ENCODE measurements at places on chromosomes 4 and X.

- no peak for DNase-seq
Observed at GRCh38 chr4:89788206-89789072, 48.5 kb downstream of the SNCA start.

DNA sequence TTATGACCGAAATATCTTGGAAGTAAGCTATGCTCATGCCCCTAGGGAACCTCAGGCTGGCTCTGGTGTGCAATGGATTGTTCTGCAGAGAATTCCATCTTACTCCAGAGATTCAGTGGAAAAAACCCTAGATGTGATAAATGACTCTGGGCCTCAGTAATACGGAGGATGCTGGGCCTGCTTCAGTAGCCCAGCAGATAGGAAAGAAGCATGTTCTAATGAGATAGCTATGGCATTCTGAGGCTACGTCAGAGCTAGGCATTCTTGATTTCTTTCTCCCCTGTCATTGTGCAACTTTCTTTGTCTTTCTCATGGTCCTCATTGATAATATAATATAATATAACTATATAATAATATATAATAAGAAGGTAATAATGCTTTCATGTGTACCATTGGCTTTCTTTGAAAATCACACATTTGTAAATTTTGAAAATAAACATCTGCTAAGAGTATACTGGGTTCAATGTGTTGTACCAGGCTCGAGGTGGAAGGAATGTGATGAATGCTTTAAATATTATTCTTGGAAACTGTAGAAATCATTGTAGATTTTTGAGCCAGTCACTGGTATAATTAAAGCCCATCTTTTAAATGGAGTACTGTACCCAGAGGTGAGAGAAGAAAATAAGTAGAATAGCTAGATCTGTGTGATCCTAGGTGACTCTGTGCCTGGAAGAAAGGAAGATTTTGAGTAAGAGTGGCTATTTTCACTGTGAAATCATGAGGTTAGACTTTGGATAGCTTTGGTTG, 152.0 kb downstream of the IL15 start:
- DNase-seq, result no peak

DNA sequence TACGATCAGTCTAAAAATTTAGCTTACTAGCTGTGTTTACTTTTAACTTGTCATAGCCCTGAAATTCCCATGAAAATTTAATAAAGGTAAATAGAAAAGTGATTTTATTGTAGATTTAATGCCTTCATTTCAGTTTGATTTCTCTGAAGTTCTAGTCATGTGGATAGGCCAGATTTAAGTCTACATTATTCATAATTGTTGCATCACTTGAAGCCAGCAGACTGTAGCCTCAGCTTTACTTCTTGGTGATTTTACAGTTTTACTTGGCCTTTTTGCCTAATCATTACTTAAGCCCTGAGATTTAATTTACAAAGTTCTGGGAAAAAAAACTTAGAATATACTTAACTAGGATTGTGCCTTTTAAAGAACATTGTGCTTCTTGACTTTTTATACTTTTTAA, 73.5 kb upstream of the FHDC1 start:
- DNase-seq, result no peak

GRCh38 chr4:8688908-8689445, 96.4 kb downstream of the CPZ start:
- DNase-seq, result no peak

DNA sequence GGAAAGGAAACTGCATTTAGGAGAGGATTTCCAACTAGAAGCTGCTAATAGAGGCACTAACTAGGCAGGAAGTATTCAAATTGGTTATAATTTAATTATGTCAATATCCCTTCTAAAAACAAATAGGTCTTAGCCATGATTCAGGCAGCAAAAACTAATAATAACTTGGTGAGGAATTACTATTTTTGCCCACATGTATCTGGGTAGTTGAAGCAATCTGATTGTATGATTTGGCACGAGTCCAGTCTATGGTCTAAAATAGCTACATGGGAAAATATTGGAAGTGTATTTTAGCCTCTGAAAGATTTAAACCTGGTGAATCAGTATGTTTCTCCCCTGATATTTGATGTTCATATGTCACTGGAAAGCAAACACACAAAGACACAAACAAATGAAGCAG, 62.2 kb downstream of the MFAP3L start:
- no peak for DNase-seq

DNA sequence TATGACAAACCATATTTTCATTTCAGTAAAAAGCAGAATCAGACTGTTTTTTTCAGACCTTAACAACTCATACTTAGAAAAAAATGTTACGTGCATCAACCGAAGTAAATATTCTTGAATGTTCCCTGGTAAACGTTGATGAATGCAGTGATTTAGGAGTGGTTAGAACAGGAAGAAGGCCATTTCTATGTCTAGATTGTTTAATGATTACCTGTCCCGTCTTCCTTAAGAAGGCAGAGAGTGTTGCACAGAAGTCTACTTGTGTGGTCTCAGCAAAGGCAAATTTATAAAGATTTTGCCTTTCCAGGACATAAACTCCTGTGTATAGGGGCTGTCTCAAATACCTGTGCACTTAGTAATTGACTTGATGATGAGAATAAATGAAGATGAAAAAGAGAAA, 134.5 kb downstream of the MGST2 start:
- no peak for DNase-seq

DNA sequence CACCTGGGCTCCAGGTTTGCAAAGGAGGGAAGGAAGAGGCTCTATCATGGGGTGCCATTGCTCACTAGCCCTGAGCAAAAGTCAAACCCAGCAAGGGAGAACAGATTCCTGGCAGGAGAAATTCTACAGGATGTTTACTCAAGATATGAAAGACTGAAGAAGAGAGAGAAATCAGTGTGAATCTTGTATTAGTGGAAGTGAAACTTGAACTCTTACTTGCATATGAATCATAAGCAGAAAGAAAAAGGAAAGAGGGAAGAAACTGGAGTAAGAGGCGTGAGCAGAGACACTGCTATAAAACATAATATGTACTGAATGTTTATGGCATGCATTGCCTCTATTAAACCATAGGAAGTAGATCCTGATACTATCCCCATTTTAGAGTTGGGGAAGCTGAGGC, 60.9 kb downstream of the C4orf46 start:
- DNase-seq, result no peak

DNA sequence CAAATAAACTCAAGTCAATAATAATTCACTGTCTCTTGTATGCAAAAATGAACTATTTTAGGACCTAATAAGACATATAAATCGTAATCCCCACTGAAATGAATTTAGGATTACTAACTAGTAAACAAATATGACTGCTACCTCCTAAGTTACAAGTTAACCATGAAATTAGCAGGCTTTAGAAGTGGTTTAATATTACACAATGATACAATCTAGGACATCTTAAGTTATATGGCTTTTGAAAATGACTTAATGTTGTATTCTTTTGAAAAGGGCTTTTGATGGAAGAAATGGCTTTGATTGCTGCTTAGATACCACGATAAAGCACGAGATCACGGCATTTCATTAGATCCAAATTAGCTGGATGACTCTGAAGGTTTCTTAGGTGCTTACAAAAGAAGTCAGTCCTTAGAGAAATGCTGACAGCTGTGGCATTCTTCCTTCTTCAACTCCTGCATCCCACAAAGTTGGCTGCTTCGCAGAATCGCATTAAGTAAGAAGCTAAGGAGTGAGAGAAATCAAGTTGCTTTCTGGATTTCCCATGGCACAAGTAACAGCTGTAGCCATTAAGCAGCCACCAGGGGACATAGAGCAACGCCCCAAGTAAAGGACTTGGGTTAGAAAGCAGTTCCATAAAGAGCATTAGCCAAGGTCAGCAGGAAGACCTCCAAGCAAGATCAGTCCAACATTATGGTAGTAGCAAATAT, 6.9 kb downstream of the SLC10A7 start:
- no peak for DNase-seq

GRCh38 chr4:23923840-23924239, 34.0 kb upstream of the PPARGC1A start:
- no peak for DNase-seq

DNA sequence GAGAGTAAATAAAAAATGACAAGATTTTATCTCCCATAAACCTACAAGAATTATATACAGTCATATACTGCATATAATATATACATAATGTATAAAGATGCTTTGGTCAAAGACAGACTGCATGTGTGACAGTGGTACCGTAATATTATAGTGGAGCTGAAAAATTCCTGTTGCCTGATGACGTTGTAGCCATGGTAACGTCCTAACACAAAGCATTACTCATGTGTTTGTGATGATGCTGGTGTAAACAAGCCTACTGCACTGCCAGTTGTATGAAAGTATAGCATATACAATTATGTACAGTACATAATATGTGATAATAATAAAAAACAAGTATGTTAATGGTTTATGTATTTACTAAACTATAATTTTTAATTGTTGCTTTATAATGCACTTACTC, 245.2 kb upstream of the CENPE start:
- DNase-seq, result no peak

GRCh38 chr4:118788911-118789310, 47.0 kb downstream of the SEC24D start:
- DNase-seq, result no peak

DNA sequence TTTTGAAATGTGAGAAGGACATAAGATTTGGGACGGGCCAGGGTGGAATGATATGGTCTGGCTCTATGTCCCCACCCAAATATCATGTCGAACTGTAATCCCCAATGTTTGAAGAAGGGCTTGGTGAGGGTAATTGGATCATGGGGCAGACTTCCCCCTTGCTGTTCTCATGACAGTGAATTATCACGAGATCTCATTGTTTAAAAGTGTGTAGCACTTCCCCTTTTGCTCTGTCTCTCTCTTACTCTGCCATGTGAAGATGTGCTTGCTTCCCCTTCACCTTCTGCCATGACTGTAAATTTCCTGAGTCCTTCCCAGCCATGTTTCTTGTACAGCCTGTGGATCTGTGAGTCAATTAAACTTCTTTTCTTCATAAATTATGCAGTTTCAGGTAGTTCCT, 17.5 kb downstream of the MTMR8 start:
- peak; percentile 15 for DNase-seq

GRCh38 chrX:135984791-135985156, 461 bp upstream of the SLC9A6 start:
- DNase-seq, result no peak

DNA sequence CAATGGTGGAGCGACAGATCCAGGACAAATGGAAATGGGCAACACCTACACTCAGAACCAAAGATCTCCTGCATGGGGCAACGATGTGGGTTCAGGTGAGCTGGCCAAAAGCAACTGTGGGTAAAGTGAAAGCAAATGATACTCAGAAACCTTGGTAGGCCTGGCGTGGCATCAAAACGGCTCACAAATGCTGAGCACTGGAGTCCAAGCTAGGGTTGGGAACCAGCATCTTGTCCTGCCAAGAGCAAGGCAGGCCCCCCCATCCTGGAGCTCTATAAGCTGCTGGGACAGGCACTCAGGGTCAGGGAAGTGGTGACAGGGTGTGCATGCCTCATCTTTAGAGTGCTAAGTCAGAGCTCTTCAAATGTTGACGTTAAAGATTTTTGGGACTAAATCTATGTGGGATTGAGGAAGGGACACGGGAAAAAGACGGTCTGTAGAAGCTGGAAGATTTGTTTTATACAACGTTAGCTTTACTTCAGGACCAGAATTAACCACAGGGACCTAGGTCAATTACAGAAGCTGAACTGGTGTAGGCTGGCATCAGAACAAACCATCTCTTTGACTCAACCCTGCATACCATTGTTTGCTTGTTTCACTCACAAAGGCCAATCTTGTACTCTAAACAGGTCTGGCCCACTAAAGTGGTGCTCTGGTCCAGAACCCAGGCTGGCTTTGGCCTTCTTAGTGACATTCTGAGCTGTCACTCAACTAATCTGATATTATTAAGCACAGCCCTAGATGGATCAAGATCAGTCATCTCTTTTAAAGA, 10.7 kb downstream of the ATP8A1 start:
- no peak for DNase-seq

DNA sequence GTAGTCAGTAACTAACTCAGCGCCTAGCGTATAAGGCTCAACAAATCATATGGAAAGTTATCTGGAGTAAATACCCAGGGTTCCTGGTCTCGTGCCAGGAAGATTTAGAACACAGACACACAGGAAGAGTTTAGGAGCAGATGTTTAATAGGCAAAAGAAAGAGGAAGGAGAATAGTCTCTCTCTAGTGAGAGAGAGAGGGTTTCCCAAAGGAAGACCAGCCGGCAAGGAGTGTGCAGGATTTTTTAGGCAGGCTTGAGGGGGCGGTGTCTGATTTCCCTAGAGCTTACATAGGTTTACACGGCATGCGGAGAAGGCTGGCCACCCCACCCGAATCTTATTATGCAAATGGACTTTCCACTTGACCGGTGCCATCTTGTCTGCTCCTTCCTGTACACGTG, 284.0 kb upstream of the FRG1 start:
- DNase-seq, result no peak

DNA sequence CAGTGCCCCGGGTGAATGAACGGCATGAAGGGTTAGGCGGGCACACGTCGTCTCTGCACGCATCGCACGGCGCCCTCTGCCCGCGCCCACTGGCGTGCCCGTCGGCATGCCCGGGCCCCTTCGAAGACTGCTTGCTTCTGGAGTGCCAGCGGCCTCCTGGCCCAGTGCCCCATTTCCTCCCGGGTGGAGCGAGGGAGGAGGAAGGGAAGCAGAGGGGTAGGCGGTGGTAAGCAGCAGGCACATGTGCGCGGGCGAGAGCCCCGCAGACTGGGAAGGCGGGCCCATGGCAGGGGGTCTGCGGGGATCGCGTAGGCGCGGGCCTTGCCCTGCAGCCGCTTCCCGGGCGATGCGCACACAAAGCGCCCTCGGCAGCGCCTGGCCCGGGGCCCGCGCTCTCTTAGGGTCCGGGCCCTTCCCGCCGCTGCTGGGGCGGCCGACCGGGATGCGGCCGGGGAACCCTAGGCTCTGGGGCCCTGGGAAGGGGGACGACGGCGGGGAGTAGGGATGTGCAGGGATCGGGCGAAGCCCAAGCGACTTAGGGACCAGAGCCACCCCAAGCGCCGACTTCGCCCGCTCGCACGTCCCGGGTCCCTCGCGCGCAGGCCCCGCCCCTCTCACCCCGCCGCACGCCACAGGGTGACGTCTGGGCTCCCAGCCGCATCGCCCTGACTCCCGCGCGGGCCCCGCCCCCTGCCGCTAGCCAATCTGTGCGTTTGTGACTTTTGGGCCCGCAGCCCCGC, 866 bp upstream of the EMD start:
- DNase-seq, result no peak

DNA sequence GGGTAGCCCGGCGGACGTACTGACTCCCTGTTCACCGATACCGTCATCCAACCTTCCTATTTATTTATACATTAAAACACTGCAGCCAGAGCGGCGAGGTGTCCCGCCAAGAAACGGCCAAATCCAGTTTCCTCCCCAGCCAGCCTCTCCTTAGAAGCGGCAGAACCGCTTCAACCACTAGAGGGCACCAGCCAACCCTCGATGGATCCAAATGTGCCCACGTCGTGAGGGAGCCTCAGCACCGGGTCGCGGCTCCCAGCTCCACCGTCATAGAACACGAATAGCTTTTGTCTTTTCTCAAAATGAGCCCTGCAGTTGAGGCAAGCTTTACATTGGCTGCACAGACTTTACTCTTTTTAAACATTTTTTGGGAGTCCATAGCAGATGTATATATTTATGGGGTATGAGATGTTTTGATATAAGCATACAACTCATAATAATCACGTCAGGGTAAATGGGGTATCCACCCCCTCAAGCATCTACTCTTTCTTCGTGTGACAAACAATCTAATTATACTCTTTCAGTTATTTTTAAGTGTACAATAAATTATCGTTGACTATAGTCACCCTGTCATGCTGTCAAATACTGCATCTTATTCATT, 13.0 kb upstream of the HELT start:
- peak; percentile 85 for DNase-seq

- DNase-seq, result no peak
Observed at GRCh38 chr4:92514627-92515026, 210.9 kb downstream of the GRID2 start.

- no peak for DNase-seq
Observed at GRCh38 chrX:130524476-130525194, 122.8 kb downstream of the RBMX2 start.
